ENCODE measurements at places on chromosomes 12 and 14.
A peak's percentile ranks its signal among the peaks of the same experiment; 100 is the strongest.

DNA sequence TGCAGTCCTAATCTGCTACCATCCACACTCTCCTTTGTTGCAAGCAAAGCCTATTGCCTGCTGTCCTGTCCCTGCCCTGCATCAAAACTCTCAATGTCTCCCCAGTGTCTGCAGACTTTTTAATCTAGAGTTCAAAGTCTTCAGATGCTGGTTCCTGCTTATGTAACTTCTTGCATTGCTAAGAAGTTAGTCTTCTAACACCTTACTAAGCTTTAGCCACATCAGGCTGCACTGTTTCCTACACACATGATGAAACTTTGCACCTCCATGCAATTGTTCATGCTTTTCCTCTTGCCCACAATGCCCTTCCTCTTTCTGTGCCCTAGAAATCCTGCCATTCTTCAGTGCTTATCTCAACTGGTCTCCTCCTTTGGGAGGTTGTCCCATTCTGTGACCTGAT lies 16.2 kb upstream of the DICER1 start:
- no peak for DNase-seq

GRCh38 chr12:2672863-2673262 lies 121.9 kb upstream of the FKBP4 start:
- no peak for DNase-seq

GRCh38 chr14:65462411-65462810 lies 49.9 kb downstream of the FUT8 start:
- DNase-seq: no peak

DNA sequence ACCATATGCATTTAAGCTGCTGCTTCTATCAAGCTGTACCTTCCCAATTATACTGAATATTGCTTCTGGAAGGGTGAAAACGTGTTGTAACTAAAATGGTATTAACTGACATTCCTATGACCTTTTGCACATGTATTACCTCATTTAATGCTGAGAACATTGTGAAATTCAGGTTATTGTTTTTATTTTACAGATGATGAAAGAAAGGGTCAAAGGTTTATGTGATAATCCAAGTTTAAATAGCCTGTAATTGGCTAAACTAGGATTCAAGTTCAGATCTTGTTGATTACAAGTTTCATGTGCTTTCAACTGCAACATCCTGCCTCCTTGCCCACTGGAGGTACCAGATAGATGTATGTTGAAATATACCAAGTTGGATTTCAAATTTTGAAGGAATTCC lies 433.3 kb upstream of the PRICKLE1 start:
- no peak for DNase-seq

GRCh38 chr12:103877288-103877687 lies 36.3 kb upstream of the NT5DC3 start:
- DNase-seq: no peak

DNA sequence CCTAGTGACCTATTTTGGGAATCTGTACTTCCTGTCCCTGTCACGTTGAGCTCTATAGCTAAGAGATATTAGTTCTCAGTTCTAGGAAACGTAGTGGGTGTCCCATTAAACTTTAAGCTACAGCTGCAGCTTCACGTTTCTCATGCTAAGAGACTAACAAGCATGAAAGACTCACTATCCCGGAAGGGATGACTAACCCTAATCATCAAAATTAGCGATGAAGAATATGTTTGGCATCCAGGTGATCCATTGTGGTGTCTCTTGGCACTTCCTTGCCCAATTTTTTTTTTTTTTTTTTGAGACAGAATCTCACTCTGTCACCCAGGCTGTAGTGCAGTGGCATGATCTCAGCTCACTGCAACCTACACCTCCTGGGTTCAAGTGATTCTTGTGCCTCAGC lies 11.0 kb upstream of the LALBA start:
- DNase-seq: no peak

- DNase-seq: peak; percentile 6
Observed at GRCh38 chr12:120290609-120291305, 946 bp downstream of the RNU4-2 start.

All from activated naive CD8-positive, alpha-beta T cell treated with anti-CD3 and anti-CD28 coated beads, Interleukin-2, amount 50 U/mL, for 16 hours (primary cell).